T-helper 2 cell treated with Interferon-gamma antibody and Interleukin-4, amounts not matched to agents 5 μg/mL and 100 μg/mL, for 36 hours (primary cell): ENCODE measurements at places on chromosomes 3 and 15.

GRCh38 chr3:129036222-129037092, 24.1 kb upstream of the GP9 start:
- DNase-seq = no peak

- no peak for DNase-seq
Measured at GRCh38 chr15:90607361-90607760, 77.6 kb downstream of the CRTC3 start.

GRCh38 chr15:30794388-30794787, 109.3 kb upstream of the FAN1 start:
- no peak for DNase-seq

- no peak for DNase-seq
Measured at GRCh38 chr3:129439226-129439816, 427 bp downstream of the MBD4 start.

GRCh38 chr3:36248374-36248773, 131.9 kb upstream of the STAC start:
- DNase-seq = no peak

GRCh38 chr15:71945012-71945411, 134.7 kb downstream of the NR2E3 start:
- no peak for DNase-seq

DNA sequence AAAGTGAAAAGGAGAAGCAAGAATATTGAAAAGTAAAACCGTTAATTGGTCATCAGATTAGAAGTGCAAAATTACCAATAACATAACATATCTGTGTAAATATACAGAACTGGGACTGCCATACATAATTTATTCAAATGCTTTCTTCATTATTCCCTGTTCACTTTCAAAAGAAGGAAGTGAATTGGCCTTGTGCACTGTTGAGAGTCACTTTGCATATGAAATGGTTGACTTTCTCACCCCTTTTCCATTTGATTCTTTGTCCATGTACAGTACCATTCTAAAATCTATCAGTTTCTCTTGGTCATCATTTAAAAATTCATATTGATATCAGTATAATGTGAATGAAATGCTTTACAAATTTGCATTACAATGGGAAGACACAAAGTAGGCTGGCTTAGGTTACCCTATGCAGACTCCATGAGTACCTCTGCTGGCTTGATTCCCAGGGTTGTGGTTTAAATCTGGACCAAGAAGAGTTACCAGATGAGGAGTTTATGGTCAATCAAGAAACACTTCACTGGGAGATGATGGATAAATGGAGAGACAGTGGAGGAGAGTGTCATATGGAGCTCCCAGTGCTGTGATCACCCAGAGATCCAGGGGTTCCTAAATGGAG, 210.9 kb upstream of the TOPAZ1 start:
- DNase-seq = no peak

- no peak for DNase-seq
Measured at GRCh38 chr3:139655909-139656595, 21.7 kb downstream of the NMNAT3 start.

DNA sequence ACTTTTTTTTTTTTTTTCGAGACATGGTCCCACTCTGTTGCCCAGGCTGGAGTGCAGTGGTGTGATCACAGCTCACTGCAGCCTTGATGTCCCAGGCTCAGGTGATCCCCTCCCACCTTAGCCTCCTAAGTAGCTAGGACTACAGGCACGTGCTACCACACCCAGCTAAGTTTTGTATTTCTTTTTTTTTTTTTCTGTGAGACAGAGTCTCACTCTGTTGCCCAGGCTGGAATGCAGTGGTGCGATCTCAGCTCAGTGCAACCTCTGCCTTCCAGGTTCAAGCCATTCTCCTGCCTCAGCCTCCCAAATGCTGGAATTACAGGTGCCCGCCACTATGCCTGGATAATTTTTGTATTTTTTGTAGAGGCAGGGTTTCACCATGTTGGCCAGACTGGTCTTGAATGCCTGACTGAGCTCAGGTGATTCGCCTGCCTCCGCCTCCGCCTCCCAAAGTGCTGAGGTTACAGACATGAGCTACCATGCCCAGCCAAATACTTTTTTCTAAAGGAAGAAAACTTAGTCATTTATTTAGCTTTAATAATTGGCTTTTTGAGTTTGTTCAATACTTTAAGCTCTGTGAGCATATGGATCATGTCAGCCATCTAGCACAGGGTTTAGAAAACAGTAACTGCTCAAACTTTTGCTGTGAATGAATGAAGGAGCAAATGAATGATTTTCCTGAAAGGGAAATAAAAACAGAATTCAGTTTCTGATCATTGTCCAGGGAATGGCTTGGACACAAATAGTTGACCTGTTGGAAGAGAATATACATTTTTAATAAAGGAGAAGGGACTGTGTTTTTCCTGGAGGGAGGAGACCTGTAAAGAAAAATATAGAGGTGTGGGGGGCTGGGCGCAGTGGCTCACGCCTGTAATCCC, 26.0 kb downstream of the UBE2E1 start:
- DNase-seq = no peak

GRCh38 chr3:42118762-42119361, 27.7 kb downstream of the TRAK1 start:
- DNase-seq = no peak

DNA sequence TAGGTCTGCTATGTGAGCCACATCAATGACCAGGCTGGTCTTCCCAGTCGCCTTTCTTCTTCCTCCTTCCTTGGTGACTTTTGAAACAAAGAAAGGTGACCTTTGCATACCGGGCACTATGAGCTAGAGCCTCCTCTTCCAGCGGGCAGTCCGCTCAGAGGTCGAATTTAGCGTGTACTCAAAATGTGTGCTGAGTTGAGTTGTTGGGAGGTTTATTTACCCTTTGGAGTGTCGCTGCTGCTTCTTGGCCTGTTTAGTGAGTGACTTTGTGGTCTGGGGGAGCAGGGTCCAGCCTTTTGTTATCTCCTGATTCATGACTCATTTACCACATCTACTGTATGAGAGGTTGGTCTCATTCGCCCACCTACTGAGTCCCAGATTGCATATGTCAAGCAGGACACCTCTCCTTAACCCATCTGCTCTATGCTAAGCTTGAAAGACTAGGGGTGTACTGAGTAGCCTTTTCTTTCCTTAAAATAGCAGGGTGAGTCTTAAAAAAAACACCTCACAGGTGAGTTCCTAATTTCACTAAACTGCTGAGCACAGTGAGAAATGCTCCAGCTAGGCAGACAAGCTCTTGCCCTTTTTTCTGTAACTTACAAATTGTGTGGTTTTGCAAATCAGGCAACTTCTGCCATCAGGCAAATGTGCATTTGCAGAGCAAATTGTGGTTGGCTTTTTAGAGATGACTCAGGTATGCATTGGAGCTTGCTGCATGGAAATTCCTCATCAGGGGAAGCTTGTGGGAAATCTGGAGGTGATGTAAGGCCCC, 3.2 kb upstream of the SIAH2 start:
- peak; percentile 62 for DNase-seq

- no peak for DNase-seq
Measured at GRCh38 chr15:65902373-65902772, 33.1 kb downstream of the RAB11A start.

DNA sequence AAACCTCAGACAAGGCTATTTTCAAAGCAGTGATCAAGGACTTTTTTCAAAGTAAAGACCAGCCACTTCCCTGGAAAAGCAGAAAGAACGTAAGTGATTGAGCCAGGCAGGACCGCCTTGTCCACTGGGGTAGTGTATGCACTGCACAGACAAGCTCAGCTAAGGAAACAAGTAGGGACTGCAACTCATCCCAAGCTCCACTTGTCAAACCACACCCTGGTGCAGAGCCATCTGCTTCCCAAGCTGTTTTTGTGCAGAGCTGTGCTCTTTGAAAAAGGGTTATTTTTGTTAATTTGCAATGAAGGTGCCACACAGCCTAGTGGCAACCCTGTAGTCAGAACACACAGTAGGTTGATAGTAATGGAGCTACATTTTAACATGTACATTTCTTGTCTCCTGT, 193.3 kb downstream of the ADAMTS9 start:
- DNase-seq = no peak

GRCh38 chr3:24405057-24405456, 89.6 kb downstream of the THRB start:
- no peak for DNase-seq

DNA sequence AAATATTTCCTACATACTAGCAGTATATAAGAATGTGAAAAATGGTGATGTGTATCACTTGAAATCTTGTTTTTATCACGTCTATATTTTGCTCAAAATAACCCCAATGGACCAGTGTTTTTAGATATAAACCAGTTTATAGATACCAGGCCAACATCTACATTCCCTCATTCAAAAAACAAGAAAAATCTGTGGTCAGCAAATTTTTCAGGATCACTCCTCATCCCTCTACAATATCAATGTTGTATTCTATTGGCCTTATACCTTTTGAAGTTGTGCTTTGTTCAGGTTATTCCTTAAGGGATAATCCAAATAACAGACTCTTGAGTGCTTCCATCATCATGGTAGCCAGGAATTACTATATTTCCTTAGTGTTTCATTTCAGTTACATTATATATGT, 332.9 kb upstream of the ARRDC4 start:
- no peak for DNase-seq

- DNase-seq = no peak
Measured at GRCh38 chr15:84795186-84795585, 22.0 kb upstream of the ALPK3 start.

GRCh38 chr15:77251662-77252061, 168.2 kb downstream of the PEAK1 start:
- no peak for DNase-seq

DNA sequence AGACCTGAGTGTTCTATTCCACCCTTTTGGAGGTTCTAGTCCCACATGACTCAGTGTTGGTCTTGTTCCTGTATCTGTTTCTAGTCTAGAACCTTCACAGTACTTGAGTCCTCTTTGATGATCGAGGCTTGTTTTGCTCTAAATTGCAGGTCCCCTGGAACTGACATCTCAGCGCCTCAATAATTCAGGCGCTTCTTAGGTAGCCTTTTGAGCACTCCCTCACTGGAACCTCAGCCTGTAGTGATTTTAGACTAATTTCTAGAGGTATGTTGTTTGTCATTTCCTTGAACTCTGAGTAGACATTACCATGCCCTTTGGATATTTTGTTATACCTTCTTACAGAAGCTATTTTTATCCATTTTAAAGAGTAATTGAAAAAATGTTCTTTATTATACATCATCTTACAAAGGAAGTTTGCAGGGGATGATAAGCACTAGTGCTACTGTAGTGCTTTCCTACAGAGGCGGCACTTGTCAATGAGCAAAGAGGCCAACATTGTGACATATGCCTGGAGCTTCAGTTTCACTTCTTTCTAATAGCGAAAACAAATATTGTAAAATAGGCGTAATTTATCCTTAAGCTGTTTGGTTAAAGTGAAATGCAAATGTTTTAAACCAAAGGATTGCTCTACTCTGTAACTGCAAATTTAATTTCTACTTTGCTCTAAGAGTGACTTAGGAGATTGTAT, 75.7 kb downstream of the EFL1 start:
- no peak for DNase-seq

DNA sequence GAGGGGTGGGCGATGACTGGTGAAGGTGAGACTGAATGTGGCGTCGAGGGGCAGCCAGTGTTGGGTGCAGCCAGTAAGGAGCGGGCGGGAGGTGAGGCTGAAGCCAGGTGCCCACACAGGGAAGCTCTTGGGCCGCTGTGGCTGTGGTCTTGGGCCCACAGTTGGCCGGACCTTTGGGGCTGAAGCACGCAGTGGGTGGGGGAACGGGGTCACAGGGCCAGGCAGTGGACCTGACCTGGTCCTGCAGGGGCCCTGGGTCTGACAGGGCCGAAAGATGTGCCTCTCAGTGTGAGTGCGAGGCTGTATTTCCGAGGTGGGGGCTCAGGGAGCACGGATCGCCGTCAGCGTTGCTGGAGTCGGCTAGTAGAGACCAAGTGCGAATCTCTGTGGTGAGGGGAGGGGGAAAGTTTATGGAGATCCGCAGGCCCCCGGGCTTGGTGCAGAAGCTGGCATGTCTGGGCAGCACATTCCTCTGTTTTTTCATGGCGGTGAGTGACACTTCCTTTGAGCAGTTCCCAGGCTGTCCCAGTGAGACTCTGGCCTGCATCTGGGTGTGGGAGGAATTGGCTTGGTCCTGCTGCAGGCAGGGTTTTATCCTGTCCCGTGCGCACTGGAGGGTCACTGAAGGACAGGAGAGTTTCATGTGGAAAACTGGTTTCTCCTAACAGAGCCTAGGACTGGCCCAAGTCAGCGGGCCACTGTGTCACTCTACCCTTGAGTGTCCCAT, 100.8 kb downstream of the TMEM266 start:
- DNase-seq = no peak

- DNase-seq = no peak
Measured at GRCh38 chr15:62060896-62061280, 641 bp upstream of the VPS13C start.

DNA sequence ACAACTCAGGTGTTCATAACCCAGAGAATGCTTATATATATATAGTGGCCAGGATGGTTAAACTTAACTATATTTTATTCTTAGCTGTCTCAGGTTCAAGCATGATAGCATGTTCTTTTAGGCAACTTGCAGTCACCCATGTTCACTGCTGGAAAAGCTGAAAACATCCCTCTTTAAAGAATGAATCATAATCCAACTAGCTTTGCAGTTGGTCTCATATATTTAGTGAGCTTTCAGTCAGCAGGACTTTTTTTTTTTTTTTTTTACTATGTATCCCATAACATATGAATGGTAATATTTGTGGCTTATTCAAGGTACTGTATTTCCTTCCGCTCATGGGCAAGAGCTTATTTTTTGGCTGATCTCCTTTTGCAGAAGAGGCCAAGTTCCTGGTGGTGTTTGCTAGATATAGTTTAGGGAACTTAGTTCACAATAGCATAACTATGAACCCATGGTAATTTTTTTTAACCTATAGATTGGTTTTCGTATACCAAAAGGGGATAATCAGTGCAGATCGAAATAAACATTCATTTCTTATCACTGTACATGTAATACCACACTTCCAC, 77.6 kb downstream of the CMSS1 start:
- DNase-seq = no peak

DNA sequence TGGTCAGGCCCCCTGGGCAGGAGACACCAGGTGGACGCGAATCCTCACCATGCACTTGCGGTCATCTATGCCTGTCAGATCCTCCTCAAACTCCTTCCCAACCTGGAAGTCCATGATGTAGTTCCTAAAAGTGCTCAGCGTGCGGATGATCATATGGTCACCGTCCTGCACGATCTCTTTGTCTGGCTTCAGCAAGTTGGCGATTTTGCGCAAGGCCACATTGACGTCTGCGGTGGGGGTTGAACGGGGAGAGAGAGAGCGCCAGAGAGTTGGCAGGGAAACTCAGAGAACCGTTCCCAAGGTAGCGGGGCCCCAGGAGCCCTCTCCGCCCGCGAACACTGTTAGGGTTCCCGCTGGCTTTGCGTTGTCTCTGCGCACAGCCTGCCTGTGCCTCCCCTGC, 809 bp downstream of the RBP1 start:
- DNase-seq = no peak
